ENCODE measurements at places on chromosomes 3 and 15.

DNA sequence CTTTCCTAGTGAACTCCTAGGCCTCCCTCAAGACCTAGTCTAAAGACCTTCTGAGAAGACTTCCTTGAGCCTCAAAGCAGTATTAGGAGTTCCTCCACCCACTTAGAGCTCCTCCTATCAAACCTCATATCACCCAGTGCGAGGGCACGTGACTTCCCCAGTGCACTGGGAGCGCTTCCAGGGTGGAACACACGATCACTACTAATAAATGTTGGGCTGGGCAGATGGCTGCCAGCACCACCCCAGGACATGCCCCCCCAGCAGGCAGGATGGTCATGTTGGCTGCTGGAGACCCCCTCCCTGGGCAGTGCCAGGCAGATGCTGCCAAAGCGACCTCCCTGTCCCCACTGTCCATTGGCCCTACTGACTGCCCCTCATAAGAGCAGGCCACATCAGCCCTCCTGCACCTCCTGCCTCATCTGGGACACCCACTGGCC is 8.5 kb upstream of the PLXND1 start:
- no peak overlapping the region for H3K4me3 ChIP-seq
- peaks cover 36% of the 10 kb centered on the region for H3K4me1 ChIP-seq
- H3K36me3 ChIP-seq: no peaks in the 10 kb centered on the region
- no peak for DNase-seq

GRCh38 chr3:174336784-174337183 is 522.4 kb upstream of the NAALADL2 start:
- DNase-seq: no peak
- H3K4me3 ChIP-seq: no peak overlapping the region
- H3K27me3 ChIP-seq: no peaks in the 10 kb centered on the region
- H3K4me1 ChIP-seq: no peaks in the 10 kb centered on the region
- no peaks in the 10 kb centered on the region for H3K36me3 ChIP-seq

DNA sequence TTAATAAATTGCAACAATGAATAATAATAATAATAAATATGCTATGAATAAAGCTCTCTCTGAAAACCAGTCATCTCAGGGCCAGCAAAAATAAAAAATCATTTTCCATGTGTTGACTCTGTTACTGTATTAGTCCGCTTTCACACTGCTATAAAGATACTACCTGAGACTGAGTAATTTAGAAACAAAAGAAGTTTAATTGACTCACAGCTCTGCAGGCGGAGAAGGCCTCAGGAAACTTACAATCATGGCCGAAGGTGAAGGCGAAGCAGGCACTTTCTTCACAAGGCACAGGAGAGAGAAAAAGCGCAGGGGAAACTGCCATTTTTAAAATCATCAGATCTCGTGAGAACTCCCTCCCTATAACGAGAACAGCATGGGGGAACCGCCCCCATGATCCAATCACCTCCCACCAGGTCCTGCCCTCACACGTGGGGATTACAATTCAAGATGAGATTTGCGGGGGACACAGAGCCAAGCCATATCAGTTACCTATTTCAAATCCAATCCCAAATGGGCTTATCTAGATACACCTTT is 224.1 kb downstream of the IGSF11 start:
- peaks cover 3% of the 10 kb centered on the region for H3K27me3 ChIP-seq
- no peaks in the 10 kb centered on the region for H3K4me1 ChIP-seq
- no peaks in the 10 kb centered on the region for H3K36me3 ChIP-seq
- H3K4me3 ChIP-seq: no peak overlapping the region
- no peak overlapping the region for H3K27ac ChIP-seq

DNA sequence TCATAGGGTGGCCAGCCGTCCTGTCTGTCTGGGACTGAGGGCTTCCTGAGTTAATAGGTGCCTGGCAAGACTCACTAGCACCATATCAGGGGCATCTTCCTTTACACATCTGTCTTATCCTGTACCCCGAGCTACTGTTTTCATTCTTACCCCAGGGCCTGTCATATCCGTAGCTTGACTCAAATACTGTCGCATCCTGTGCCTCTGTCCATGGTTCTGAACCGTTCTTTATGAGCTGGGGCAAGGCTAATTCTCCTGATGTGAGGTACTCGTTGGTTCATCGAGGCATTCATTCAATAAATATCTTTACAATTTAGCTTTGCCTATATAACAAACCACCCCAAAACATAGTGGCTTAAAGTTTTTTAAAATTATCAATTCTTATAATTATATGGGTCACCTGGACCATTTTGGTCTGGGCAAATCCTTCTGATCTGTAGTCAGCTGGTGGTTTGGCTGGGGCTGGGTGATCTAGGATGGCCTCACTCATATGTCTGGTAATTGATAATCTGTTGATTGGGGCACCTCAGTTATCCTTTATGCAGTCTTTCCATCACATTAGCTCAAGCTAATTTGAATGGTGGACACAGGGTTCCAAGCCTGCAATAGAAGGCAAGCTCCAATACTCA is 121.2 kb downstream of the TLE3 start:
- no peak overlapping the region for H3K4me3 ChIP-seq
- H3K36me3 ChIP-seq: no peaks in the 10 kb centered on the region
- peak; percentile 78 for DNase-seq
- peaks cover 44% of the 10 kb centered on the region for H3K27me3 ChIP-seq
- no peak overlapping the region for H3K27ac ChIP-seq

DNA sequence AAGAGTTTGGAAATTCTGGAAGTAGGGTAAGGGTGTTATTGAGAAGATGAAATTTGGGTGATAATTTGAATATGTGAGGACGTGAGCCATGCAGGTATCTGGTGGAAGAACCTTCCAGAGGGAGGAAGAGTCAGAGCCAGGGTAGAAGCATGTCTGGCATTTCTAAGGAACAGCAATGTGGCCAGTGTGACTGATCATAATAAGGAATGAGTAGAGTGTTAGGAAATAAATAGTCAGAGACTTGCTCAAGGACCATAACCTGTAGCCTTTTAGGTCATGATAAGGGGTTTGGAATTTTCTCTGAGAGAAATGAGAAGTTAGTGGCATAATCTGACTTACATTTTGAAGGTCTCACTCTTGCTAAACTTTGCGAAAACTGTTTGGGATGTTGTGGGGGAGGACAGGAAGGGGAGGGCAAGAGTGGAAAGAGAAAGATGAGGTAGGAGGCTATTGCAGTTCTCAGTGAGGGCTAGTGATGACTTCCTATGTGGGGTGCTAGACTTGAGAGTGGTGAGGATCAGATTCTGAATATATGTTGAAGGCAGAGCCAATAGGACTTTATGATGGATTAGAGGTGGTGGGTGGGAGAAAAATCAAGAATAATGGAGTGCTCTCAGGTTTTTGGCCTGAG is 568.3 kb downstream of the AGBL1 start:
- no peaks in the 10 kb centered on the region for H3K36me3 ChIP-seq
- no peak for DNase-seq
- peaks cover 10% of the 10 kb centered on the region for H3K4me1 ChIP-seq
- peaks cover 2% of the 10 kb centered on the region for H3K27me3 ChIP-seq
- no peak overlapping the region for H3K4me3 ChIP-seq
- H3K27ac ChIP-seq: no peak overlapping the region

GRCh38 chr3:171189394-171190080 is 163.0 kb upstream of the SLC2A2 start:
- no peak overlapping the region for H3K27ac ChIP-seq
- H3K36me3 ChIP-seq: no peaks in the 10 kb centered on the region
- H3K27me3 ChIP-seq: no peaks in the 10 kb centered on the region
- DNase-seq: no peak
- no peak overlapping the region for H3K4me3 ChIP-seq
- H3K4me1 ChIP-seq: peaks cover 12% of the 10 kb centered on the region

DNA sequence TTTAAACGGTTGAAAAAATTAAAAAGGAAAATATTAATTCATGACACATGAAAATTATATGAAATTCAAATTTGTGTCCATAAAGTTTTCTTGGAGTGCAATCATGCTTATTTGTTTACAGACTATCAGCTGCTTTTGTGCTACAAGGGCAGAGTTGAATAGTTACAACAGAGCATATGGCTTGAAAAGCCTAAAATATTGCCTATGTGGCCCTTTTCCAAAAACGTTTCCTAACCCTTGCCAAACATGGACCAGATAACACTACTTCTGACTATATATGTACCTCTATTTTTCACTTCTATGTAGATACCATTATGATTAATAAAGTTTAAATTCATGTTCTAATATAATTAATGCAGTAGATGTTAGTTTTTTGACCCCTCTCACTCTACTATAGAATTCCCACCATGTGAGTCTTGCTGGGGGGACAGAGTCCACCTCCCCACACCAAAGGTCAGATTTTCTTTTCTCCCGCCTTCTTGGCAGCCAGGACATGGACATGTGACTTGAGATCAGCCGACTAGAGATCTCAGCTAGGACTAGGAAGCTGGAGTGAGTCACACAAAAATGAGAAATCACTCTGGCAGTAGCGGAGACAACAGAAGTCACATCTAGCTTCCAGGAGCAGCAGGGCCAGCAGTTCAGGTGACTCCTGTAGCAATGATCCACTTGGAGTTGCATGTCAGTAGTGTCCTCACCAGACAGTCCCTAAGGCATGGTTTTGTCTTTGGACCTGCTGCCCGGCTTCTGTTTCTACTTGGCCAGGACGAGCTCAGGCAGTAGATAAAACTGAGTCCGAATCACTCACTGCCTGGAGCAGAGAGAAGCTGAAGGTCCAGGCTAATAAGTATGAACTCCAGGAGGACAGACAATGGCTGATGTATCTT is 22.4 kb downstream of the CIAO2A start:
- peaks cover 10% of the 10 kb centered on the region for H3K4me1 ChIP-seq
- H3K27ac ChIP-seq: peak overlapping the region; percentile 71
- H3K36me3 ChIP-seq: peaks cover 38% of the 10 kb centered on the region
- peaks cover 5% of the 10 kb centered on the region for H3K27me3 ChIP-seq
- no peak overlapping the region for H3K4me3 ChIP-seq

Data from nephron progenitor cell (in vitro differentiated cells).